Stimulated activated CD8-positive, alpha-beta memory T cell treated with anti-CD3 and anti-CD28 coated beads, Interleukin-4, amount 100 ng/mL, for 1 hour (primary cell): ENCODE measurements at places on chromosomes 5 and 9.

DNA sequence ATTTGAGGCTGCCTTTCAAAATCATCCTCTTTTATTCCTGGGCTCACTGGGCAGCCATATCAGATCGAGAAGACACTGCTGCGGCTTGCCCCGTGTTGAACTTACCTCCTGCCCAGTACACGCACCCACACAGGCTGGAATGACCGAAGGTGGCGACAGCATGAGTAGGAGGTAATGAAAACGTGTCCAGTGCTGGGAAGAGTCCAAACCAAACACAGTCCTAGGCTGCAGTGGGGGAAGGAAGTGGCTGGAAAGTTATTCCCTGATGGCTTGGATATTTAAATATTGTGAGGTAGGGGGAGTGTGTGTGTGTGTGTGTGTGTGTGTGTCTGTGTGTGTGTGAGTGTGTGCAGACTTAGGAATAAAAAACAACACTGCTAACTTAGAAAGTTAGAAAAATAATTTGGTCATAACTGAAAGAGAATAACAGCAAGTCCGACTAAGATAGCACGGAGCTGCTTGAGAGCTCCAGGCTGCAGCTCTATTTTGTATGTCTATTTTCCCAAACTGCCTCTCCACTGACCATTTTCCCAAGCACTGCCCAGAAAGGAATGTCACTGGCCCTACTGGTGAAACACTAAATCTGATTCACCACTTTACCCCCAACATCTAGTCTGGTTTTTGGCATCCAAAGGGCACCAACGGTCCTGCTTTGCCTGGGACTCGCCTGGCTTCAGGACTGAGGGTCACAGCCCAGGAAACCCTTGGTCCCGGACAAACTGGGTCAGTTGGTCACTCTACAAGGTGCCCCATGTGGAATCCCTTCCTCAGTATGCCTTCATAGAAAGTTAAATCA lies 41.2 kb downstream of the ANKH start:
- DNase-seq, result no peak

GRCh38 chr5:52491071-52491787 lies 296.5 kb upstream of the ITGA1 start:
- DNase-seq, result no peak

DNA sequence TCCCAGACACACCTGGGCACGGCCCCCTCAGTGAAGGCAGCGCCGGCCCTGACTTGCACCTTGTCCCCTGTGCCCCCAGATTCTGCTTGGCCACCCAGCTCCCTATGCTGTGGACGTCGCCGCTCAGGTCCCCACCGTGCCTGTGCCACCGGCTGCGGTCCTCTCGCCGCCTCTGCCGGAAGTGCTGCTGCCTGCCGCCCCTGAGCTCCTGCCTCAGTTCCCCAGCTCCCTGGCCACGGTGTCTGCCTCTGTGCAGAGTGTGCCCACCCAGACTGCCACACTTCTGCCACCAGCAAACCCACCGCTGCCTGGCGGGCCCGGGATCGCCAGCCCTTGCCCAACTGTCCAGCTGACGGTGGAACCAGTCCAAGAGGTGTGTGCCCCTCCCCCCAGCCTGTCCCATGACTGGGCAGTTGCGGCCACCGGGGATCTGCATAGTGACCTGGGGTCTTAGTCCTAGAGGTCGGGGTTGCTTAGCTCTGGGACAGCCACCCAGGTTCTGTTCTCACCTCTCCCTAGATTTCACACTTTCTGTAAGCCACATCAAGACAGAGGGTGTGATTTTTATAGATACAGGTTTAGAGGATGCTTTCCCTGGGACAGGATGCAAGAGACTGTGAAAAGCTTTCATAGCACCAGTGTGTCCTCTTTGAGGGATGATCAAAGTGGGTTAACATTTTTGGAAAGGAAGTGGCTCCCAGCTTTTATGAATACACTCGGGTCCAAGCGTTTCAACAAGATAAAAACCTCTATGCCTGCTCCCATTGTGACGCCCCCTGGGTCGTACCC lies 78.0 kb downstream of the WNK2 start:
- DNase-seq, result no peak

GRCh38 chr5:133241179-133242092 lies 189.6 kb downstream of the HSPA4 start:
- no peak for DNase-seq

GRCh38 chr5:1668141-1668721 lies 131.4 kb downstream of the MRPL36 start:
- DNase-seq, result no peak

DNA sequence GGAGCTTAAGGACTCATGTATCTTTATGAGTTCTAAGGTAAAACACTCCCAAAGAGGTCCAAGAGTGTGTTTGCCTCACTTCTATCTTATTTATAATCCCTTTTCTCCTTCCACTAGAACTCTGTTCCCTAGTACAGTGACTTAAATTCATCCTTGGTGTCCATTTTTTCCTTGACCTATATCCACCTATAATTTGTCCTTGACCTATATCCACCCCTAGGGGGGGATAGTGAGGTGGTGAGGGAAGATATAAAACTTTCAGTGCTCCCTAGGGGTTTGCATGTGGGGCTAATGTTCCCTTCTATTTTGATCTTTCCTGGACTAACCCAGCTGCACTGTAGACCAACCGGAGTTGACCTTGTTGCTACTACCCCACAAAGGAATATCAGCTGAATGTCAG lies 83.5 kb upstream of the GNAQ start:
- no peak for DNase-seq

- no peak for DNase-seq
These were observed 1.7 kb downstream of the CCNG1 start for GRCh38 chr5:163439092-163439425.
